Kidney epithelial cell (primary cell): ENCODE measurements at places on chromosomes 3 and 15.

DNA sequence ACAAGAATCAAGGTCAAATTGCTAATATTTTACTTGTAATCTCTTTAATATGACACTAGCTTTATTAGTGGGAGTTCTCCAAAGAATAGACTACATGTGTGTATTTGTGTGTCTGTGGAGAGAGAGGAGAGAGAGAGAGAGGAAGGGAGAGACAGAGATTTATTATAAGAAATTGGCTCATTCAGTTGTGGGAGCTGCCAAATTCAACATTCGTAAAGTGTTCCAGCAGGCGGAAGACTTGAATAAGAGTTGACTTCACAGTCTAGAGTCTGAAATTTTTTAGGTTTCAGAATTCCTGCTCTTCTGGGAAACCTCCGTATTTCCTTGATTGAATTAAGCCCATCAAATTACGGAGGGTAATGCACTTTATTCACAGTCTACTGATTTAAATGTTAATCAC is 4.7 kb upstream of the CLDN1 start:
- no peak for DNase-seq

DNA sequence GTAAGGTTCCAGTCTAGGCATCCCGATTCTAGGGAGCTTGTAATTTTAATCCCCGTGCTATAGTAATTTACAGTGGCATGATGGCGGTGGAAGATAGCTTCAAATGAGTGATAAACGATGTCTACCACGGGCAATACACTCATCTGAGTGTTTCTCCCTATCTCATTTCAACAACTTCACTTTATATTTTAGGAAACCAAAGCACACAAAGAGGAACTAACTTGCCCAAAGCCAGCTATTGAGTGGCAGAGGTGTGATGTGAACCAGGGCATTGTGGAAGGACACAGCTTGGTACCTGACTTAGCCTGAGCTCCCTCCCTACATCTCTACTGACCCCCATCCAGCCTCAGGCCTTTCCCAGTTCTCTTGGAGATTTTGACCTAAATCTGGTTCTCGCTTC is 16.9 kb upstream of the FILIP1L start:
- DNase-seq = no peak

GRCh38 chr3:124097362-124098131 is 105.6 kb upstream of the ROPN1 start:
- DNase-seq = no peak

DNA sequence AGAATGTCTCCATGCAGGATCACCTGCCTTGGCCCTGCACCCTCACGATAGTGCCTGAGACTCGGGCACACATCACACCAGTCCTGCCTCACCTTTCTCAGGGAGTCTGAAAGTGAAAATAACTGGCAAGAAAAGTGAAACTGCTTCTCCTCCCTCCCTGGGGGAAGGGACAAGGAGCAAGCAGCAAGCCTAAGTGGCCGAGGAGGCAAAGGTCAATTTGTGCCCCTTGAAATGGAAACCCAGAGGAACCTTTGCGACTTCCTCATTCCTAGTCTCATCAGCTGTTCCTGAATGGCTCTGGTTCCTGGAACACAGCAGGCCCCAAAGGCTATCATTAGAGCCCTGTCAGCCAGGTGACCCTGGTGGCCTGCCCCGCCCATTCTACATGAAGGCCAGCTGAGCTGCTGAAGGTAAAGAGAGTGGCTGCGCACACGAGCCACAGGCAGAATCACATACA is 28.0 kb upstream of the SLCO2A1 start:
- no peak for DNase-seq

- no peak for DNase-seq
These were observed 633.6 kb downstream of the ZNF385D start for GRCh38 chr3:21117370-21117769.

DNA sequence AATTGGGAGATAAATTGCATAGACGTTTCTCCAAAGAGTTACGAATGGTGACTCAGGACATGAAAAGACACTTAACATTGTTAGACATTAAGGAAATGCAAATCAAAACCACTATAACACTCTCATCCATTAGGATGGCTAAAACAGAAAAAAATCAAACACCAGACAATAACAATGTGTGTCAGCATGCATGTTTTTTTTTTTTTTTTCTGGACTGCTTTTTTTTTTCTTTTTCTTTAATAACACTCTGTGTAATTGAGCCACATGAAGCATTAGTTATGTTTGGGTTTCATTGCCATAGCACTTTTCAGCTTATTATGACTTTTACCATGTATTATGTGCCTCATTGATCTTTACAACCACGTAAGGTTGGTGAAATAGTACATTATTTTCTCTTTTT is 95.0 kb downstream of the NFKBIZ start:
- DNase-seq = no peak

DNA sequence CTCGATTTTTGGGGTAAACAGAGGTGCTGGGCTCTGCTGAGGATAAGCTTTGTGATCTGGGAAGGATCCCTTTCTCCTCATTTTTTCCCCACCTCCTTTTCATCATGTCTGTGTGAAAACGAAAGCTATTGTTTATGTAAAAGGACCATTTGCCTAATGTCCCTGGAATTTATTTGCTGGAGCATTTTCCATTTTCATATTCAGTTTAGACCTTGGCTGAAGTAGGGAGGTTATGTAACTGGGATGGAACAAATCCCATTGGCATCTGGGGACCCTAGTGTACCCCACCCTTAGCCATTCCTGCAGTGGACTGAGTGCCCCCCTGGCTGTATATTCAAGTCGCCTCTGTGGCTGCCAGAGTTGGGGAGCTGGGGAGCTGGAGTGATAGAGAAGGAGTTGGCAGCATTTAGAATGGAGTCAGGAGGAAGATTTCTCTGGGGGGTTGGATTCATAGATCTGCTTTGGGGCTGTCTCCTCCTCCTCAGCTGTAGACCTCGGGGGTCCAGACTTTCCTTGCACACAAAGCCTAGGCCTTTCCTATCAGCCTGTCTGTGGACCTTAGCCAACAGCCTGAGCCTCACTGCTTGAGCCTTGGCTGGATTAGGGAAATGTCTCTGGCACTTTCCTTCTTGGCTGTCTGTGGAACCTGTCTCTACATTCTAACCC is 270.4 kb upstream of the CTDSPL start:
- DNase-seq = no peak

GRCh38 chr3:128413003-128413370 is 53.7 kb downstream of the DNAJB8 start:
- DNase-seq = no peak

- DNase-seq = no peak
These were observed 605 bp downstream of the DCUN1D1 start for GRCh38 chr3:182979674-182980191.

DNA sequence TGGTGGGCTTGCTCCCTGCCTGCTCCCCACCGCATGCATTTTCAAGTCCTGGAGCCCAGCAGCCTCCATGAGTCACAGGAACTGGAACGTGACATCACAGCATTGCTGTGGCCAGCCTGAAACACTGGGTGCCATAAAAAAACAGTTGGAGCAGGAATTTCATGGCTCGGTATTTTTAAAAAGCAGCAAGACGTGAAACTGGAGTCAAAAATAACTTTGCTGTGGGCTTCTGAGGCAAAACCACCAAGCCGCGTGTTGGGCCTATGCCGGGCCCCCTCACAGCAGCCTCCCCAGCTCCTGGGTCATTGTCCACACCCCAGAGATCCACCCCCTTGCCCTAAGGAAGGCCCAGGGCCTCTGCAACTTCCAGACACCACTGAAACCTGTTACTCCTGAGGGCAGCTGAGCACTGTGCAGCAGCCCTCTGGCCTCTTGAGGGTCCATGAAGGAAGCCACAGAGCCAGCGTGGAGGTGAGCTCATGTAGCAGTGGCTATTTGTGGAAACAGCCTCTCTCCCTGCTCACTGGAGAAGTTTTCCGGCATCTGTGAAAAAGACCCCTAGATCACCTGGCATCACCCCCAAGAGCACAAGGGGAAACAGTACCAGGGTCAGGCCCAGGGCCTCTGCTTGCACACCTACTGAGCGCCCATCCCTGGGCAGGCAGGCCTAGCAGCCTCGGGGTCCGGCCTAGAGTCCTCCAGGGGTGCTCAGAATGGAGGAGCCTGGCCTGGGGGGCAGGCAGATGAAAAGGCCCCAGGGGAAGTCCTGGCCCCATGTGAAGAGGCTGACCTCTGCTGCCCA is 34.0 kb upstream of the DUSP7 start:
- peak; percentile 91 for DNase-seq

GRCh38 chr3:49434731-49435130 is 5.6 kb upstream of the NICN1 start:
- no peak for DNase-seq

DNA sequence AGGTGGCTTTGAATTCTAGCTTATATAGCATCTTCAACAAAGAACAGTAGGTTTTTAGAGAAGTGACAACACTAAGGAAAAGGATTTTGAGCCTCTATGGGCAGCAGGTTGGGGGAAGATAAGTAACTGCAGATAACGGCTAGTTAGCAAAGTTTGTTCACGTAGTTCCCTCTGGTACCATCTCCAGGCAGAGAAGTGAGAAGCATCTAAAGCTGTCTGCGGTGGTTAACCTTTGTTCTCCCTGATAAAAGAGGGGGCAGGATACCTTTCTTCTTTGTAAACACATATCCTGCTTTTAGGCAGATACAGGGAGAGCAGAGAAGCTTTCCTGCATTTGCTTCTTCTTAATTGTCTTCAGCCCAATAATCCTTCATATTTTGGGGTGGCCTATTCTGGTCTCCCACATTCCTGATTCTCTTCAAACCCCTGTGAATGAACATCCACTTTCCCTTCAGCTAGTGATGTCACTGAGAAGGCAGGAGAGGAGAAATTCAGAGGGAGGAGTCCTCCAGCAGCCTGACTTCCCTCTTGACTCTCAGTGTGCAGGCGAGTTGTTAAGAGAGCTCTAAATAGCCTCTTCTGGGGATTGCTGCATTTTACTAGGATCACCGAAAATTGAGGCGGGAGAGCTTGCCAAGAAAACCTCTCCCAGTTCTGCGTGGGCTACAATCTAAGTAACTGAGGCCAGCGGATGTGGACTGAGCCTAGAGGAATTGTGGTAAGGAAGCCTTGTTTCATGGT is 393.7 kb upstream of the C2CD4B start:
- no peak for DNase-seq

DNA sequence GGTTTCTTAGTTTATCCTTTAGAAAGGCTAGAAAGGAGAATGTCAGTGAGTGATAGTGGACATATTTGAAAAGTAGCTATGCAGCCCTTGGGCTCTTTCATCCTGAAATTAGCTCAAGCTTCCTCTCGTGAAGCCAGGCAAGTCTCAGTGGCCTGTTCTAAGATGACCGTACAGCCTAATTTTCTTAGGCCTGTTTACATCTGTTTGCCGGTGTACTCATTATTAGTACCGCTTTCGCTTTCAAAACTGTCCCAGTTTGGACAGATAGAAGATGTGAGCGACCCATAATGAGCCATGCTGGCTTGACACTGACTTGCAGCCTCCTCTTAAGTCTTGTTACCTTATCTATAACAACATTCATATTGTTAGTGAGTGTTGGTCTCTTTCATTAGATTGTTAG is 5.7 kb upstream of the ARL14 start:
- no peak for DNase-seq

GRCh38 chr3:58659051-58659675 is 7.4 kb downstream of the FAM3D start:
- no peak for DNase-seq

- no peak for DNase-seq
These were observed 3.0 kb downstream of the MYL3 start for GRCh38 chr3:46860017-46860809.

GRCh38 chr15:98505611-98506031 is 142.7 kb upstream of the IGF1R start:
- no peak for DNase-seq
